ENCODE measurements at places on chromosomes 6 and 20.
A peak's percentile ranks its signal among the peaks of the same experiment; 100 is the strongest.

DNA sequence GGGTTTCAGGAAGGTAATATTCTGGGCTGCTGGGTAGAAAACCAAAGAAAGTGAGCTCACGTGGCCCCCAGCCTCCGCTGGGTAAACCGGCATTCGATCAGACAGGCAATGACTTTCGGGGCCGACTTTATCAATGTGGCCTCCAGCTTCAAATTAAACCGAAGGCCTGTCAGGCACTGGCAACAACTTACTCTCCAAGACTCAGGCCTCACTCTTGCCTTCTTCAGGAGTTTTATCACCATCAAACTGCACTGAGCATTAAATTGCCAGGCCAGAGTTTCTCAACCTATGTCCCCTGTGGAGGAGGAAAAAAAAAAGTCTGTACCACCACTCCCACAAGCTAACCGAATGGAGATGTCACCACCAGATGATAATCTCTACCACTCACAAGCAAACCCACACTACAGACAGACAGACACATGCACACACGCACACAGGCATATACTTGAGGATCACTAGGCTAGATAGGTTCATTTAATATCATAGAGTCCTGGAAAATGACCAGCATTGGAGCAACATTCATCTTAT, 1.1 kb upstream of the MBOAT1 start:
- DNase-seq: no peak

DNA sequence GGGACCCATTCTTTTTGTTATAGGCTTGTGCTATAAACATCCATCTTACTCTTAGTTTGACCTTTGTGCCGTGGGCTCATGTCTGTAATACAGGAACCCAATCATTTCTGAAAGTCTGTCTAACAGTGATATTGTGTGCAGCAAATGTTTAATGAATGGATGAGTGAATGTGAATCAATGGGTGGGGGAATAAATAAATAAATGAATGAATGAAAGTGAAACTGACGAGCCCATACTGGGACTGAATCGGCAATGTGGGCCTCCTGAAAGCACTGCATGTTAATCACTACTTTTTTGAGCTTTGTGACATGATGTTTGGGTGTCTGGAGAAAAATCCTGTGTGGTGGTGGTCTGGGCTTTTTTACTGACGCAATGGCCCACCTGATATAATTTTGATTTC, 175.0 kb downstream of the GMPR start:
- no peak for DNase-seq

DNA sequence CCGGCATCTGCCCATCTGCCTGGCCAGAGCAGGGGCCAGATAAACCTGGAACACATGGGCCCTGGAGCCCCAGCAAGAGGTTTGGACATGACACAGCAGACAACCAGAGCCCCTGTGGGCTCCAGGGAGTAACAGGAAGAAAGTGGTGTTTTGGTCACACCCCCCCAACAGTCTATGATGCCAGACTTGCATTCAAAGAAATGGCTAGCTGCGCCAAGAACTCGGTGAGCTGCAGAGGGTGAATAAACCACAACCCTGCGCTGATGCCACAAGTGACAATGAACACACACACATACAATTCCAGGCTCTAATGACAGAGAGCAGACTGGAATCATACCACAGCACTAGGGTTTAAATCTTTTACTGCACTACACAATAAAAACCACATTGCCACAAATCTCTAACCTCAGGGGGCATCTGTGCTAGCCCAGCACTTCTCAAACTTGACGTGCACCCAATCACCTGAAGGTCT, 34.0 kb downstream of the TRERF1 start:
- DNase-seq: no peak

- DNase-seq: no peak
Observed at GRCh38 chr6:113317442-113317841, 539.7 kb upstream of the MARCKS start.

- no peak for DNase-seq
Observed at GRCh38 chr6:63724721-63725120, 89.1 kb downstream of the PHF3 start.

- peak; percentile 31 for DNase-seq
Observed at GRCh38 chr6:4931530-4932227, 72.2 kb downstream of the RPP40 start.

GRCh38 chr20:13094976-13095375, 86.2 kb downstream of the SPTLC3 start:
- DNase-seq: no peak

DNA sequence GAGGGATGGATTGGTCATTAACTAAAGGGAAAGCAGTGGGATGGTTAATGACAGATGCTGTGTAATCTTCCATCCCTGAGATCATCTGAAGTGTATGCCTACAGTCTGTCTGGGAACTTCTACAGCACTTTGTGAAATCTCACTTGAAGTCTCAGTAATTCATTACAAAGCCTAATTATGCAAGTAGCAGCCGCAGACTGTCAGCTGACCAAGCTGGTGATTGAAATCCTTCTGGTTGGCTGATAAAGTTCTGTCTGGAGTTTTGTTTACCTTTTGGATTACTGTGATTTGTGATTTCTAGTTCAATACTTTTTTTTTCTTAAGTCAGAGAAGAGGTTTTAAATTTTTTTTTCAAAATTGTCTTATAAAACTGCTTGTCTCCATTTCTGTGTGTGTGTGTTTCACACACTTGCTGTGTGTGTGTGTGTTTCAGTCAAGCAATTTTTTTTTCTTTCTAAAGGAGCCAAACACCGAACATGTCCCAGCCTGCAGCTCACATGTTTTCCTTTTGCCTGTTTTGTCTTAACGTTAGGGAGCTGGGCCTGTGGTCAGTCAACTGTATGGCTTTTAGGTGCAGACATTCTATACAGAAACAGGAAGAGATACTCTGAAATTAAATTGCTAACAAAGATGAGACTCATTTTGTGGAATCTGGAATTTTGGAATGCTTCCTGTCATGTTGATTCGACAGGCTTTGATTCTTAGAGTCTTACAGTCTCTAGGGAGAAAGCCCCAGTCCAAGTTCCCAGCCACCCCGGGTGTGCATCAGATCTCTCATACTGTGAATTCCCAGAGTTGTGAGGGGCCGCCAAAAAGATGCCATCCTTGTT, 28.5 kb upstream of the ADGRF4 start:
- no peak for DNase-seq

DNA sequence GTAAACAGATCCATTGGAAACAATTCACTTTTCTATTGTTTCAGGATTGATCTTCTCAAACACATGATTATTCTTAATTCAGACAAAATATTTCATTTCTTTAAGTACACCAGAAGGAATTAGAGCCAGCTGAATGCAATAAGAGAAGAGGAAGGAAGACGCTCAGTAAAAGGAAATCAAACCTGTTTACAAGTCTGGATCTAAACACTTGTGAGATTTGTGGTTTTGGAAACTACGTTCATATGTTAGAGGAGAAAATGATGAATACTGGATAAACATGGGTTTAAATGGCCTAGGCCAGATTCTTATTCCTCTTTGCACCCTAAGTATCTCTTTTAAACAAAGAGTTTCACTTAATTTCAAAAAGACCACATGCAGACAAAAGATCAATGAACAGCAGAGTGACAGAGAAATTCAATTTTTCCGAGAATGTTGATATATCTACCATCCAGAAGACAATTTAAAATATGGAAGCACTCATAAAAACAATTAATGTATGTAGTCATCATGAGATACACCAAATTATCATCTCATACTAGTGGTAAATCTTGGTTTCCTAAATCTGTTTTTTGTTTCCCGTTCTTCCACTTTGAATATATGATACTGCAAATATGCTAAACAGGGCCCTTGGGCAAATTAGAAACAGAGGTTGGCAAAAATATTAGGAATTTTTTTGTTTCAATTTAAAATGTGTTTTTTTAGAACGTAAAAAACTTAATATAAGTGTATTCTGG, 703.5 kb upstream of the CITED2 start:
- no peak for DNase-seq

GRCh38 chr6:146990821-146991798, 213.1 kb upstream of the STXBP5 start:
- DNase-seq: peak; percentile 56

- no peak for DNase-seq
Observed at GRCh38 chr6:150584596-150584995, 15.1 kb upstream of the PLEKHG1 start.

GRCh38 chr6:75752365-75752764, 3.3 kb downstream of the MYO6 start:
- DNase-seq: no peak

GRCh38 chr6:30714263-30714662, 2.8 kb downstream of the MDC1 start:
- DNase-seq: no peak

All from dermis blood vessel endothelial cell (primary cell).